BE2C (cell line): ENCODE measurements at places on chromosomes 5 and 9.

DNA sequence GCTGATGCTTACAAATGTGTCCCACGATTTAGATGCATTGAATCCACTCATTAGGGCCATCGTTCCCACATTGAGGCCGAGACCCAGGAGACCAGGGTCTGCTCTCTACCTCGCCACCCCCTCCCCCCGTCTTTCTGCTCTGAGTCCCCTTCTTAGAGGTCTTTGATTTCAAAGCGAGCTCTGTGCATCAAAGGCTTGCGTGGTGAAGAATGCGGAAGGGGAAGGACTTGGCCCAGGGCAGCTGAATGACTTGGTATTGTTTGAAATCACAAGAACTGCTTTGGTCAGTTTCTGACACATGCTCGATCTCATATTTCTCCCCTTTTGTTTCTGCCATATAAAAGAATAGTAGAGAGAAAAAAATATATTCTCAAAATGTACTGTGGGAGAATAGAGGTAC, 78.3 kb upstream of the IRX1 start:
- no peak for DNase-seq

DNA sequence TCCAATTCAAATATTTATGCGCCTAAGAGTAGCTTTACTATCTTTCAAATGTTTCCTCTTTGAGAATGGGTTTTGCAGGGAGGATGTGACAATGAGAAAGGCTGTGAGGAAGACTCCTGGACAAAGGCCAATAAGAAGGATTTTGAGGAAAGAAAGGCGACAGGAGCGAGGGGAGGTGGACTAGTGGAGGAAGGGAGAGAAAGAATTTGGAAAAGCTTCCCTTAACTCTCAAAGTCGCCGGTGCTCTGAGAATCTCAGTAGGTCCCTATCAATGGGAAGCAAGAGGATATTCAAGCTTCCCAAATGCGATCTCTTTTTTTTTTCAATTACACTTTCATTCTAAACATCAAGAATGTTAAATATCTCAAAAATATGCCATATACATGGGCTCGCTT, 2.8 kb upstream of the CDC20B start:
- no peak for DNase-seq

DNA sequence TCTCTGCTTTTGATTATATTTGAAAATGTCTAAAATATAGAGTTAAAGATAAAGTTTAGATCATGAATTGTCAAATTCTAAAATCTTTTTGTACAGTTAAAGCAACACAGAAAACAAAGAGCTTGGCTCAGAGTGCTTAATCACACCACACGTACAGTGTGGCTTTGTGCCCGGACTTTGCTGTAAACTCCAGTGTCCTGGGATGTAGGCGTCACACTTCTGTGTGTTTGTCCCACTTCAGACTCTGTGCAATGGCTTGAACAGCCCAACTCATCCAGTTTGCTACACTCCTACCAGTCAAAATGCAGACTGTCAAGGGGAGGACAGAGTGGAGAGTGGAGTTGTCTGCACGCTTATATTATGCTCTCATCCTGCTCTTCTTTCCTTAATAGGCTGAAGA, 45.3 kb downstream of the SMARCA2 start:
- no peak for DNase-seq

GRCh38 chr5:148846930-148847329, 20.5 kb downstream of the ADRB2 start:
- no peak for DNase-seq

- DNase-seq = no peak
Observed at GRCh38 chr5:94833851-94834250, 215.4 kb downstream of the SLF1 start.

DNA sequence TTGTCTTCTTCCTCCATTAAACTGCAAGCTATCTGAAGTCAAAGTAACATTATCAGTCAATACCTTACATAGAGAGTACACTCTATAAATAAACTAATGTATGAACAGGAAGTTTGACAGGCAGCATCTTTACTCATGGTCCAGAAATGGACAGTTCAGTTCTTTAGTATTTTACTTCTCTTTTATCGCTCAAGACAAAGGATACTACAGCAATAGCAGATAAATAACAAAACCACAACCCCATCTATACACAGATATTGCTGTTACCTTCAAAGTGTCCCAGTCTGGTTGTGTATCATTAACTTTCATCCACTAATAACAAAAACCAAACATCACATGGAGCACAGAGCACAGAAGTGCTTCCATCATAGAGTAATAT, 46.4 kb downstream of the SEMA5A start:
- DNase-seq = no peak

- no peak for DNase-seq
Observed at GRCh38 chr5:76016258-76016657, 66.9 kb upstream of the SV2C start.
